Activated T-helper 9 cell treated with anti-CD3 and anti-CD28 coated beads, Interleukin-2, amount 50 U/mL, for 16 hours (primary cell): ENCODE measurements at places on chromosomes 7 and 10.
A peak's percentile ranks its signal among the peaks of the same experiment; 100 is the strongest.

DNA sequence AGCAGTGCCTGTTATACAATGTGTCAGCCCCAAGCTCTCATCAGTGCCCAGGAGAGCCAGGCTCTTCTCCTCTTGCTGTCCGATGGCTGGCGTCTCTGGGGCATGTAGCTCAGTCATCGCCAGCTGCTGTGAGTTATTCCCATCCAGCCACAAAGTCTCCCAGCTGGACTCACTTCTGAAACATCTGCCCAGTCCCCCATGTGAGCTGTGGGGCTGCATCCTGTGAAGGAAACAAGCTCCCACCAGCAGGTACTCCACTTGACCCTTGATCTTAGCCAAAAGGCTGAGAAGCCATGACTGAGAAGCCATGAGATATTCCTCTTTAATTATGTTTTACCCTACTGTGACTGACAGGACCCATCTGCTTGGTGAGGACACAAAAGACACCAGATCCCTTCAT, 212.7 kb upstream of the IGFBP3 start:
- DNase-seq: no peak

DNA sequence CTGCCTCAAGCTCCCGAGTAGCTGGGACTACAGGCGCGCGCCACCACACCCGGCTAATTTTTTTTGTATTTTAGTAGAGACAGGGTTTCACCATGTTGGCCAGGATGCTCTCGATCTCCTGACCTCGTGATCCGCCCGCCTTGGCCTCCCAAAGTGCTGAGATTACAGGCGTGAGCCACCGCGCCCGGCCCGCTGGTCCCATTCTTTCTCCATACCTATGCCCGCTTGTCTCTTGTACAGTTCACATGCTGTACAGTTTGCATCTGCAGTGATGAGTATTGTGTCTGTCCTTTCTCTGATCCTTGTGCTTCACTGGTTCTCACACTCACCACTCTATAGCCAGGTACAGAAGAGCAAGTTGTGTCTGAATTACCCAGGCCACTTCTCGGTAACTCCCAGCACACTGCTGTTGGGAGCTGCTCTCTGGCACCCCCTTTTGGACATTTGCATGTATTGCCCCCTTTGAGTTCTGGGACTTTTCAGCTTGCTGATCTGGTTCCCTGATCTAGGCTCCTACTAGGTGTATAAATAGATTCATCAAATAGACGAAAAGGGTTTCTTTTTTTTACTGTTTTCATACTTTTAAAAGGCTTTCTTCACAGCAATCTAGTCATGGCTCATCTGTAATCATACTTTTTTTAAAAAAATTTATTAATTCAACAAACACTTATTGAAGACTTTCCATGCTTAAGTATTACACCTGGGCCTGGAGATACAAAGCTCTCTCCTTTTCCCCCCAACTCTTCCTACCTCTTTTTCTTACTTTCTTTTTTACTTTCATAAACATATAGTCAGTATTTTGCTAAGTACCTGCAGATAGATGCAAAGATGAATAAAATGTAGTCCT, 53.5 kb downstream of the AOAH start:
- DNase-seq: peak; percentile 43

GRCh38 chr7:91343420-91343960, 79.3 kb downstream of the FZD1 start:
- no peak for DNase-seq

- no peak for DNase-seq
Observed at GRCh38 chr10:72218726-72219125, 2.6 kb upstream of the ASCC1 start.

GRCh38 chr7:30750683-30751650, 968 bp upstream of the INMT start:
- DNase-seq: no peak

DNA sequence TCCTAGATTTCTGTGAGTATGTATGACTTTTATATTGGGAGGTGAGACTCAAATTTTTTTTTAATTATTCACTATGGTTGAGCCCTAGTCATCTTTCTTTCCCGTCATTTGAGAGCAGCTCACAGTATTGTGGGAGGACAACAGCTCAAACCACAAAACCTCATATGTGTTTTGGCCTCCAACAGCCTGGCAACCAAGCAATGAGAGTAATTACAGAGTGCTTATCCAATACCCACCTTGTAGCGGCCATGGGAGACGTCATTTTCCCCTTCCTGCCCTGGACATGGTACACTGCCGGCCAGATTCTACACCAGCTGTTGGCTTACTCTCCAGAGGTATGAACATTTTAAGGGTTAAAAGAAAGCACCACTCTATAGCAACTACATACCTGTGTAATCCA, 49.1 kb downstream of the DOCK4 start:
- DNase-seq: no peak

GRCh38 chr10:122053314-122053713, 64.4 kb downstream of the TACC2 start:
- DNase-seq: no peak

DNA sequence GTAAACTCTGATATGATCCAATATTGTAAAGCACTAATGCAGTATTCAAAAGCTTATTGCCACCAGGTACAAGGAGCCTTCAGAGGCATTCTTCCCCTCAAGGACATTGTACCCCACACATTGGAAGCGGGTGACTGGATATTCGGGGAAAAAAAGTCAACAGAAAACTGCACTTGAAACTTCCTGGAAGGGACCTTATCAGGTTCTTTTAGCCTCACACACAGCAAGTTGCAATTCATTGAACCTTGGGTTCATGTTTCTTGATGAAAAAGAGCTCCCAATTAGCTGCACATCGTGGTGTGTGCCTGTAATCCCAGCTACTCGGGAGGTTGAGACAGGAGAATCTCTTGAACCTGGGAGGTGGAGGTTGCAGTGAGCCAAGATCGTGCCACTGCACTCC, 16.4 kb upstream of the MICU1 start:
- DNase-seq: no peak

GRCh38 chr10:124228471-124228870, 135.1 kb upstream of the CHST15 start:
- no peak for DNase-seq

GRCh38 chr7:74222851-74223710, 13.3 kb downstream of the LAT2 start:
- no peak for DNase-seq

- DNase-seq: no peak
Observed at GRCh38 chr7:98329100-98329790, 47.8 kb downstream of the BRI3 start.

DNA sequence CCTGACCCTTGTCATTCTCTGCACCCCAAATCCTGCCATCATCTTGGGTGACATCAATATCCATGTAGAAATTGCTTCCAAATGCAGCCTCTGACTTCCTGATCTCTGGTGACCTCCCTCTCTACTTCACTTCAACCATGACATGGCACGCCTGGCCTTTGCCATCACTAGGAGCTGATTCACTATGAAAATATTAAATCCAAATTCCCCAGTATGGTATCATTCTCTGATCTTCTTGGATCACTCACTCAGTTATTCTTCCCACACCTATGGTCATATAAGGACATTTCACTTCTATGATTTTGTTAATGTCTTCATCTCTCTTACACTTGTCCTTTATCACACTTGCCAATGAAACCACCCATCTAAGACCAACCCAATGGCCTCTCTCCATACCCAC, 73.7 kb upstream of the ODAD2 start:
- no peak for DNase-seq

GRCh38 chr7:106618480-106618879, 42.5 kb downstream of the CCDC71L start:
- no peak for DNase-seq

- DNase-seq: no peak
Observed at GRCh38 chr7:91789086-91789485, 91.4 kb downstream of the MTERF1 start.

DNA sequence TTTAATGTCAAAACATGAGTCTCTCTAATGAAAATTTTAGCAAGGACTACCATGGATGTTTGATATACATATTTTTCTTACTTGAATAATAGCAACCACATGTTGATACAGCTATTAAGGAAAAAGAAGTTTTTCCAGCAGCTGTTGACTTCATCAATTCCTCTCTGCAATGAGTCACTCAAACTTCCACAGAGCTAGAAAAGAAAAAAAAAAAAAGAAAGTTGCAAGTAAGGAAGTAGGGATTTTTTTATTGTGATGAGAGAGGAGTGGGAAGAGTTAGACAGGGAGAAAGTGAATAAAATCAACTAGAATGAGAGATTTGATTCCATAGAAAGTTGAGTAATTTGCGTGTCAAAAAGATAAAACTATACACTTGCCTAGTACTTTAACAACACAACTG, 46.2 kb downstream of the CAV1 start:
- no peak for DNase-seq

- no peak for DNase-seq
Observed at GRCh38 chr7:156620291-156620675, 20.3 kb upstream of the RNF32 start.

GRCh38 chr7:92716825-92717580, 119.4 kb downstream of the CDK6 start:
- DNase-seq: no peak

DNA sequence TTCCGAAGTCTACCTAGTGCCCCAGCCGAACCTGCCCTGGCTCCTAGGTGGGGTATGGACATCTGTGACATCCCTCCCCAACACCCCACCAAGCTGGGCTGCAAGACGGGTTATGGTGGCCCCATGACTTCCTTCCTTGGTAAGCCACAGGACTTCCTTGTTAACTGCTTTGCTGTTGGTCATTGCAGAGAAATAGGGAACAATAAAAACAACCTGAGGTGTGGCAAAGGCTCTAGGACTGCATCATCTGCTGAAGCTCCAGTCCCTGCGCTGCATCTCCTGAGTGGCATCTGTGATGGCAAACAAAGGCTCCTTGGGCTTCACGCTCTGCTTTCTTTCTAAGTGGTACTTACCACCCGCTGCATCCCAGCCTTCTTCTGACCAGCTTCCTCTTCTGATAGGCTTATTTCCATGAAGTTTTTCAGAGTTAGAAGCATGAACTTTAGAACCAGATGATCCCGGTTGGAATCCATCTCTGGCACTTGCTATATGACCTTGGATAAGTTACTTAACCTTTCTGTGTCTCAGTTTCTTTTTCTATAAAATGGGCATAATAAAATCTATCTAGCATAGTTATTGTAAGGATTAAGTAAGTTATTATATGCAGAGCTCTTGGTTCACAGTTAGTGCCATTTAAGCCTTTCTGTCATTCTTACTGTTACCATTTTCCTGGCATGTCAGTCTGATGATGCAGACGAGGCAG, 216.8 kb downstream of the RPS24 start:
- no peak for DNase-seq

DNA sequence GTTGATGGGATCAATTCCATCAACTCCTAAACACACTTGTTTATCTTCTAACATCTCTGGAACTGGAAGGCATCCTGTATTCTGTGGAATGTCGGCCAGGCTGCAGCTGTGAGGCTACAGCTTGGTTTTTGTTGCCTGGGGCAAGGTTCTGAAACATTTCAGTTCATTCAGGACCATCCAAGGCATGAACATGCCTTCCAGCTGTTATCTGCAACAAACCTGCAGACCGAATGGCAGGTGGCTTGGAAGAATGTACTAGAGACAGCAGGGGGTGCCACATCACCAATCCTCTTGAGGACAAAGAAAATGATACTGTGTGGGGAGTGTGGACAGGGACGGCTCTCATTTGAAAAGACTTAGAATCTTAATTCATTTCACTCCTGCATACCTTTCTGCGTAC, 12.4 kb downstream of the PAPOLB start:
- DNase-seq: no peak

GRCh38 chr7:90797596-90797995, 201.5 kb downstream of the CDK14 start:
- no peak for DNase-seq

GRCh38 chr7:132453826-132454225, 122.4 kb downstream of the PLXNA4 start:
- no peak for DNase-seq

DNA sequence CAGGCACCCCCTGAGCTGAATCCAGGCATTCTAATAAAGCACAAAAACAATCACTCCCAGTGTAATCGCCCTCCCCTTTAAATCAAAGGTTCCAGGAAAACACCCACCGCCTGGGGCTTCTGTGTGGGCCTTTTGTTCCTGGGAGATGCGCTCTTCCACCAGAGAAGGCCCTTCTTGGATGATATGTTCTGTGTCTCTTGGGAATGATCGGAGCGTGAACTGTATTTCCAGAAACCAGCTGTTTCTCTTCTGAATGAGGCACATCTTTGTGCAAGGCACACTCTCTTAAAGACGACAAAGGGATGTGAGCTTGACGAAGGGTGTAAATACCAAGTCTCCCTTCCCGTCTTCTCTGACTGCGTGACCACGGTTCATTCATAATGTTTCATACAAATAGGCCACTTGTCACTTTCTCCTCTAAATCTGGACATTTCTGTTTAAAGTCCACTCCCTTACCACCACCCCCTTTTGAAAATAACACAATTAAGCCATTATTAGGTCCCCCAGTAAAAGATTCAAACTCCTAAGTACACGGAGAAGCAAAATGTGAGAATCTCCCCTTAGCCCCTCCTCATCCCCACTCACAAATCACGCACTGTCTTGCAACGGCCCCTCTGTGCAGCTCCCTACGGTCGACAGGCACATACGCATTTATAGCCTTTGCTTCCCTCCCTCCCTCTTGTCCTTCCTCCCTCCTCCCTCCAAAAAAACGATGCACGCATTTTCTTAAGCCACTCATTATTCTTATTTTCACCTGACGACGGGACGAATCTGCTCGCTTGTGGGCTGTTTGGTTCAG, 45.6 kb upstream of the ENO4 start:
- no peak for DNase-seq

GRCh38 chr7:154767142-154767541, 235.8 kb downstream of the PAXIP1 start:
- no peak for DNase-seq

- DNase-seq: no peak
Observed at GRCh38 chr7:39451901-39452300, 114.3 kb upstream of the YAE1 start.

GRCh38 chr10:72092171-72092924, 4.0 kb upstream of the SPOCK2 start:
- DNase-seq: no peak

GRCh38 chr7:73988197-73988596, 39.8 kb upstream of the ELN start:
- no peak for DNase-seq

DNA sequence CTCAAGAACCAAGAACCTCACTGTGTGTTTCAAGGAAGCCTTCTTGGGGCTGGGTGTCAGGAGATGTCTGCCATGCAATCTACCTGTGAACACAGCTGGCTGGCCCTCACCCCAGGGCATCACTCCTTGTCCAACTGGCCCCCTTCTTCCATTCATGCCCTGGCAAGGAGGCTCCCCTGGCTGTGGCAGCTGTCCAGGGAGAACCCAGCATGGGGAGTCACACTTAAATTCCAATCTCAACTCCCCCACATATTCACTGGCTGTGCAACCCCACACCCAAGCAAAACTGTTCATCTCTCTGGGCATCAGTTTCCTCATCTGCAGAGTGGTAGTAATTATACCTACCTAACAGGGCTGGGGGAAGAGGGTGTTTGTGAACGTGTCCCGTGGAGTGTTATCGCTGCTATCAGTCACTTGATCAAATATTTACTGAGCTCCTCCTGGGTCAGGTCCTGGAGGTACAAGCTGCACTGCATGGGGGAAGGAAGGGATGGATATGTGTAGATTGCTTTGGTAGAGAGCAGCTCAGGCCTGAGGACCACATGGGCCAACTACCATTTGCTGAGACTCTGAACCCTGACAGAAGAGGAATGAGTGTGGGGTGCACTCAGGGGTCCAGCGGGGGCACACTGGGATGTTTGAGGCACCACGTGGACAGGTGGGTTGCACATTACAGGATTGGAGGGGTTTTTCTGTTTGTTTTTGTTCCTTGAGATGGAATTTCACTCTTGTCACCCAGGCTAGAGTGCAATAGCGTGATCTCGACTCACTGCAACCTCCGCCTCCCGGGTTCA, 2.1 kb upstream of the GPRIN2 start:
- DNase-seq: no peak
